Endodermal cell (in vitro differentiated cells): ENCODE measurements at places on chromosomes 5 and 9. TPM values are rescaled to one million over a fixed set of nuclear protein-coding genes. Genes with fewer than 3 reads are reported as not detected.
A peak's percentile ranks its signal among the peaks of the same experiment; 100 is the strongest.

DNA sequence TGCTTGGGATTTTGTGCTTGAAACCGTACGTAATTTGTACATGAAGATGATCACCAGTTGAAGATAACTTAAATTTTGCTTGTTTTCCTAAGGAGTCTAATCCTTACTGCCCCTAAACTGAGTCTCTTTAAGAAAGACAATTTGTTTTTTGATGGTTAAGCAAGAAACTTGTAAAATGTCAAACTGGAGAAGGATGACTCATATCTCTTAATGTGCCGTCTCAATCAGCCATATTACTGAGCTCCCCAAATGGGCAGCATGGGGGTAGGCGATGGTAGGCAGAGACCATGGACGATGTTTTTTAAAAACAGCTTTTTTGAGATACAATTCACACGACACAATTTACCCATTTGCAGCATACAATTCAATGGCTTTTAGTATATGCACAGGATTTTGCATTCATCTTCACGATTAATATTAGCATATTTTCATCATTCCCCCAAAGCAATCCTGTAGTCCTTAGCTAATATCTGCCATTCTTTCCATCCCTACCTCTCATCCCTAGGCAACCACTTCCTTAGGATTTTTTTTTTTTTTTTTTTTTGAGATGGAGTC, 14.3 kb downstream of the ARHGAP26 start:
- DNase-seq = no peak

GRCh38 chr9:97807681-97808080, 45.3 kb upstream of the FOXE1 start:
- DNase-seq = no peak

TMEM250 gene
- total RNA-seq = 29.6 to 60.0 TPM (median 58.4 TPM) in 3 replicates

- no peak for DNase-seq
These were observed 25.4 kb downstream of the DAB2 start for GRCh38 chr5:39399135-39400036.

- peak; percentile 64 for DNase-seq
These were observed 933.8 kb upstream of the DMAC1 start for GRCh38 chr9:8733131-8733954.

SHOC1 gene
- not detected in 2 replicates for total RNA-seq

GRCh38 chr9:81389569-81389993, 299.8 kb downstream of the TLE1 start:
- DNase-seq = no peak

GRCh38 chr9:110912419-110913291, 125.6 kb downstream of the LPAR1 start:
- DNase-seq = no peak

DNA sequence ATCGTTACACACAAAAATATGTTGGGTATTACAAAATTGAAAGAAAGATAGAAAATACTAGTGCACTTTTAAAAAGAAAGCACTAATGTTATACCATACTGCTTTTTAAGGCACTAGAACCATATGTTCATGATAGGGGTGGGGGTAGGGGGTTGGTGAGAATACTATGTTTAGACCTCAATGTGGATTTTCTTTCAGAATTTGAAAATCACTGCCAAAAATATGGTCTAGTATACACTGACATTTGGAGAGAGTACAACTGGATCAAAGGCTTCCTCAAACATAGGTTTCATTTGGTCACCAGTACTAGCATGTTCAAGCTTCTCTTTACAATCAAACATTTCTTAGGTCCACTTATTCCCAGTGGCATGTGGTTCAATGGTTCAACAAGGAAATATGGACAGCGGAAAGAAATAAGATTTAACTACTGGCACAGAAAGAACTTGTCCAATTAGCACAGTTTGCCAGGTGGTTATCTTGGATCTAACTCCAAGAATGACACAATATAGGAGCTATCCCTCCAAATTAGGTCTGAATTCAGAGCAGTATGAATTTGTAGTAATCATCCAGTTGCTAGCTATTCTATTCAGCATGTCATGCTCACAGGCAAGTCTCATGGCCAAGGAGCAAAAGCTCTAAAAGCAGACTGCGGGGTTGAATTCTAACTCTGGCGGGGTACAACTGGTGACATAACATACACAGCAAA, 139.3 kb downstream of the SLC24A2 start:
- no peak for DNase-seq

- no peak for DNase-seq
These were observed 7.4 kb downstream of the BRD3OS start for GRCh38 chr9:134032456-134033222.

GRCh38 chr5:132417889-132418485, 48.5 kb downstream of the SLC22A5 start:
- DNase-seq = no peak

DNA sequence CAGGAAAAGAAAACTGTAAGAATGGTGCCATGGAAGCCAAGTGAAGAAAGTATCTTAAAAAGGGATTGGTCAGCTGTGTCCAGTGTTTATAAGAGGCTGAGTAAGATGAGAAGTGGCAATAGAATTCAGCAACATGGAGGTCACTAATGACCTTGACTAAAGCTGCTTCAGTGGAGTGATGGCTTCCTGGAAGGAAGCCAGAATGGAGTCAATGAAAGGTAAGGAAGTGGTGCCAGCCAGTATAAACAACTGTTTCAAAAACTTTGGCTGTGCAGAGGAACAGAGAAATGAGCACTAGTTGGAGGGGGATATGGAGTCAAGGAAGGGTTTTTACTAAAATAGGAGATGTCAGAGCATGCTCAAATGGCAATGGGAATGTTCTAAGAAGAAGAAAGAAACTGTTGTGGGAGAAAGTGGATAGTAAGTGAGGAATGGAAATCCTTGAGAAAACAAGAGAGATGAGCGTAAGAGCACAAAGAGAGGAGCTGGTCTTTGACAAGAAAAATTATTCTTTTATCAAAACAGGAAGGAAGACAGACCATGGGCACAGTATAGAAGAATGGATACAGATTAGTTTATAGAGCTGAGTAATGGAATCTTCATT, 11.1 kb upstream of the NRG2 start:
- no peak for DNase-seq

- no peak for DNase-seq
These were observed 8.2 kb downstream of the PBX3 start for GRCh38 chr9:125755340-125755739.

DNA sequence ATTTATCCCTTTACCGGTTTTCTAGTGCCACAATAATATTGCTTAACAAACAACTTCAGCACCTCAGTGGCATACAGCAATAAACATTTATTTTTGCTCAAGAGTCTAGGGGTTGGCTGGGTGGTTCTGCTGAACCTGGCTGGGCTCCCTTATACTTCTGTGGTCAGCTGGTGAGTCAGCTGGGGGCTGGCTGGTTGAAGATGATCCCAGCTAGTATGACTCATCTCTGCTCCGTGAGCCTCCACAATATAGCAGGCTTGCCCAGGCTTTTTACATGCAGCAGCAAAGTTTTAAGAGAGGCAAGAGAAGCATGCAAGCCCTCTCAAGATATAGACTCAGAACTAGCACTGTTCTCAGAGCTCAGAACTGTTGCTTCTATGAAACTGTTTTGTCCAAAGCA, 523.5 kb upstream of the CLINT1 start:
- DNase-seq = peak; percentile 81

FCN2 gene
- not detected in 2 replicates for total RNA-seq

- DNase-seq = peak; percentile 60
These were observed 16.9 kb upstream of the FBP1 start for GRCh38 chr9:94656200-94656599.

GRCh38 chr5:7395947-7396712, at the start of gene ADCY2:
ADCY2 (plus strand) TSS chr5:7396138; CDS start chr5:7396297, 159 bp downstream.
- DNase-seq = peak; percentile 74

DNA sequence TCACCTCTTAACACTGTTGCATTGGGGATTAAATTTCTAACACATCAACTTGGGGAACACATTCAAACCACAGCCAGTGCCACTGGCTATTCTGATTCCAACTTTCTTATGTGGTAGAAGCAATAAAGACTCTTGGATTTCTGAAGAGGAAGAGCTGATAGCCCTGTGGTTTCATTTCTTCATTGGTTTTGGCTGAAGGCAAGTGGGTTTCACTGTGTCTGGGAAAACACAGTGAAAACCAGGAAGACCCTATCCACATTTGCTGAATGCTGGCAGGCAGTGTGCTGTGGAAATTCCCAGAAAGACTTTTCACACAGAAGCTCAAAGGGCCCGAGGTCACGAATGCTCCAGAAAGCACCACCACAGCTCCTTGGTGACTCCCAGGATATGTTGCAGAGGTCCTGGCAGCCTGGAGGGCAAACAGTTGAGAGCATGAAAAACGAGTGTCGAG, 67.1 kb downstream of the DAPK1 start:
- no peak for DNase-seq

DNA sequence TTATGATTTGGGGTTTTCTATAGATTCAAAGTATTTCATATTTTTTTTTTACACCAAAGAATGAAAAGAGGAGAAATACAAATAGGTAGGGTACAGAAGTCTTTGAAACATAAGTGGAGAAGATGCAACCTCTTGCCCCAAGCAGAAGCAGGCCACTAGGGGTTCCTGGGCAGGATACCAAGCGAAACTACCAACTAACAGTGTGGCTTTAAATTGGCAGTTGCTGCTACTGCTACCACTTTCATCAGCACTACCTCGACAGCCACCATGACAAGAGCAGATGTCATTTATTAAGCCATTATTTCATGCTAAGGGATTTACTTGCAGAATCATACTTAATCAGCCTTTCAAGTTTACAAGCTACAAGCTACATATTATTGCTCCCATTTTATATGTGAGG, 288.1 kb downstream of the NR3C1 start:
- DNase-seq = no peak

GRCh38 chr5:6083311-6083978, 294.9 kb downstream of the MED10 start:
- peak; percentile 69 for DNase-seq

- no peak for DNase-seq
These were observed 1350.1 kb upstream of the C9orf72 start for GRCh38 chr9:28923351-28923750.

DNA sequence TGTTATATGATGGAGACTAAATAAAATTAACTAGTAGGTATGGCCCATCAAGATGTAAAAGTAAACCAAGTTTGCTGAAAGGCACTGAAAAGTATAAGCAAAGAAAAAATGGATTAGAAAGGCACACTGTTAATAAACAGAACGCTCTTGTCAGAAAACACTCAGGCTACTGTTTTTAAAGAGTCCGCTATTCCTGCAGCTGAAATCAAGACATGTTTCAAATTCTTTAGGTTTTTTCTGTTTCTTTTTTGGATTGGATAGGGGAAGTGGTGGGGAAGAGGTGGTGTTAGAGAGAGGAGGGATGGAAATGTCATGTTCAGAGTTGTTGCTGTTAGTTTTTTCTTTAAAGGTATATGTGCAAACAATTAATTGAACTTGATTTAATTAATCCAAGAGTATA, 17.5 kb downstream of the OSTF1 start:
- no peak for DNase-seq

RFESD gene
- 10.7 to 31.5 TPM (median 13.7 TPM) in 3 replicates for total RNA-seq

GRCh38 chr5:43225649-43226245, 33.7 kb downstream of the NIM1K start:
- no peak for DNase-seq

RIMOC1 gene
- total RNA-seq = 36.4 to 49.5 TPM (median 46.5 TPM) in 3 replicates

GRCh38 chr5:103086547-103086946, 33.4 kb downstream of the GIN1 start:
- DNase-seq = no peak

DNA sequence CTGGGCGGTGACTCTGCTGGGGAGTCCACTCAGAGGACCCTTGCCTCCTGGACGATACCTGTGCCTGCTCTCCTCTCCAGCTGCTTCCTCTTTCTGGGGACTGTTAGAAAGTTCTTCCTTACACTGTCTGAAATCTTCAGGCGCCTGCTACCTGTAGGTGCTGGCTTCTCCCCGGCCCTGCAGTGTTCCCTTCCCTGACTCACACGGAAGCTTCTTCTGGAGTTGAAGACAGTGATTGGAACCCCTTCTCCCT, 562 bp downstream of the GSN start:
- no peak for DNase-seq

GRCh38 chr5:67693956-67694809, 497.6 kb upstream of the CD180 start:
- DNase-seq = no peak

- no peak for DNase-seq
These were observed 106.0 kb upstream of the PTPN3 start for GRCh38 chr9:109604131-109604530.

SHC3 gene
- 0.28 to 2.3 TPM (median 0.95 TPM) in 3 replicates for total RNA-seq

- no peak for DNase-seq
These were observed 5.6 kb upstream of the CAMK2A start for GRCh38 chr5:150295172-150295634.

SV2C gene
- total RNA-seq = not detected in 2 replicates

MYO10 gene
- total RNA-seq = 29.3 to 44.0 TPM (median 40.0 TPM) in 3 replicates

DIRAS2 gene
- 0.05 and 0.07 TPM in 2 replicates for total RNA-seq

GRCh38 chr5:176609724-176610434, at the start of gene GPRIN1:
GPRIN1 (minus strand) TSS chr5:176610156; CDS start chr5:176599834, 10,322 bp downstream.
- peak; percentile 91 for DNase-seq

GRCh38 chr9:86946201-86947145, 833 bp downstream of the GAS1 start:
- DNase-seq = peak; percentile 84

CD274 gene
- not detected in 2 replicates for total RNA-seq

DNA sequence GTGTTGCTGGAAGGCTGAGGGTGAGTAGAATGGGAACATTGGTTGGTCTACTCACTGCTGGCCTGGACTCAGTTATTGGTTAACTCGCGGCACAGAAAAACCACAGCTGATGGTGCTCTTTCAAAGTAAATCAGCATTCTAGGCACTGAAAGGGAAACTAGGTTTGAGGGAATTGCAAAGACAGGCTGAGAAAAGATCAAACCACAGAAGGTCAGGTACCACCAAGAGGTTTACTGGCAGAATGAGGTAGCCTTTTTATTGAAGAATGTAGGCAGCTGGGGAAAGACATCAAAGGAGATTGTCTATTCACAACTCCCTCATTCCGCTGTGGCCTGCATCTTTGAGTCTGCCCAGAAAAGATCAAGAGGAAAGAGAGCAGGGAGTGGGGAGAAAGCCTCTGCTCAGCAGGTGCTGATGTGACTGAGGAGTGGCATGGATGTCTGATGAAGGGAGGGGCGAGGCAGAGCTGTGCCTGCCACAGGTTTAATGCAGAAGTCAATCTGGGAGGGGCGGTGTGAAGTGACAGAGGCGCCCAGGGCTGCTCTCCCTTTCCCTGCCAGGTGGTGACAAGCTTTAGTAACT, 255.5 kb downstream of the MAN2A1 start:
- DNase-seq = no peak

DNA sequence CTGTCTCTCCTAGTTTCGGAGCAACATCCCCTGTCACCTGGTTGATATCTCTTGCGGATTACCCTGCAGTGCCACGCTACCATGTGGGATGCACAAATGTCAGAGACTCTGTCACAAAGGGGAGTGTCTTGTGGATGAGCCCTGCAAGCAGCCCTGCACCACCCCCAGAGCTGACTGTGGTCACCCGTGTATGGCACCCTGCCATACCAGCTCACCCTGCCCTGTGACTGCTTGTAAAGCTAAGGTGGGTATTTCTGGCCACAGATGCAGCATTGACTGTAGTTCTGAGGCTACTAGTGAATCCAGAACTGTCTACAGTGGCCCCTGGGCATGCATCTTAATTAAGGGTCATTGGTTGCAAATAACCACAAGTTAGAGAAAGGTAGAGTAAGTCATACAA, 50.8 kb downstream of the AQP7 start:
- DNase-seq = no peak
